WERI-Rb-1 (cell line): ENCODE measurements at places on chromosomes 3 and 15.
A peak's percentile ranks its signal among the peaks of the same experiment; 100 is the strongest.

DNA sequence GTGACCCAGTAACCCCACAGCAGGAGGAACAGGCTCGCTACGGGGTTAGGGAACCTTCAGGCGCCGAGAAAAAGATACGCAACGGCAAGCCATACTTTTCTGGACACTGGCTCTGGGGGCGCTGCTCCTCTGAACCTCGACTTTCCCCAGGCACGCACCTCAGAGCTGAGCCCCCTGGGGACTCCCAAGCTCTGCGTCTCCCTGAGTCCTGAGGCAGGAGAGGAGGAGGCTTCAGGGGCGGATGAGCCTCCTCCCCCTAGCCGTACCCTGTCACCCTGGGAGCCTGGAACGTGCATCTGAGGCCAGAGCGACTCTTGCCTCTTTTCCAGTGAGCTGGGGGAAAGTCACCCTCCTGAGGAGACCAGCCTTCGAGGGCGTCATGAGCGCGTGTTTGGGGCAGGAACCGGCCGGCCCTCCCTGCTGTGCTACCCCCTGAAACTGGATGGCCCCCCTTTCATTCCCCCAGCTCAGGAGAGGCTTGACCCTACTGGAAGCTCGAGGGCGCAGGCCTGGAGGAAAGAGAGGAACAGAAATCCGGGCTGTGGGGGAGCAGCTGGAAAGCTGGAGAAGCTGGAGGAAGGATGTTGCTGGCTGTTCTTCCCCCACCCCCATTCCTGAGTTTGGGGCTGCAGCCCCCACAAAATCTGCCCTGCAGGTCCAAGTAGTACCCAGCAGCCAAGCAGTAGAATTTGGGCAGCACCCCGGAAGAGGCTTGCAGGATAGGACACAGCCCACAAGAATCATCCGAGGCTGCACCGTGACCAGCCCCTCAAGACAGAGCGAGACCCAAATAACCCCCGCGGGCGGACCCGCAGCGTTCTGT lies 25.1 kb upstream of the POLG start:
- DNase-seq: no peak

GRCh38 chr3:167700926-167701325 lies 33.8 kb downstream of the PDCD10 start:
- no peak for DNase-seq

DNA sequence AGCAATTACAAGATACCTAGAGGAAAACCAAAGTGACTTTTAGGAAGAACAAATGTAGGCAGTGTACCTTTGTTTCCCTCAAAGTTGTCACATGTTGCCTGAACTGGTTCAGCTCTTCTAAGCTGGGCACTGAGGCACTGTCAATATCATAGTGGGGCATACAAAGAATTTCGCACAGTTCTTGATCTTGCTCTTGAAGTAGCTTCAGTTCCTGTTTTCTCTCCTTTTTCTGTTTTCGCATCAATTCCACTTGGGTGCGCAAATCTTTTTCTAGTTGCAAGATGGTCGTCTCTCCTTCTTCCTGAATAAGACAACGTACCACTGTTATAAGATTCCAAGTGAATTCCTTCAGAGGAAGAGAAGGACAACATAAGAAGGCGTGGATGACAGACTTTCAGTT lies 12.7 kb downstream of the PRC1 start:
- no peak for DNase-seq

DNA sequence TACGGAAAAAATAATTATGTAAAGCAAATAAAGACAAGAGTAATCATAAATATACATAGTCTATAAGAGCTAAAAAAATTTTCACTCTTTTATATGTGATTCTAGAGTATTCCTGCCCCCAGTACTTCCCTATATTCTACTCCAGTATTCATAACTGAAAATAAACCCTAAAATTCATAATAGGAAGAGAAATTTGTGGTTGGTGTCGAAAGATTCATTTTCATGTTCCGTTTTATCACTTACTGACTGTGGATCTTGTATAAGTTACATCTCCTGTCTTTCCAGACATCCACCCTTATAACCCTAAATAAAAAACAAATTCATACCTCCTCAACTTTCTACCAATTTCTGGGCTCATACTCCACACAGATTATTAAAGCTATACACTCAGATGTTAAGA lies 16.0 kb upstream of the MBNL1 start:
- DNase-seq: no peak

DNA sequence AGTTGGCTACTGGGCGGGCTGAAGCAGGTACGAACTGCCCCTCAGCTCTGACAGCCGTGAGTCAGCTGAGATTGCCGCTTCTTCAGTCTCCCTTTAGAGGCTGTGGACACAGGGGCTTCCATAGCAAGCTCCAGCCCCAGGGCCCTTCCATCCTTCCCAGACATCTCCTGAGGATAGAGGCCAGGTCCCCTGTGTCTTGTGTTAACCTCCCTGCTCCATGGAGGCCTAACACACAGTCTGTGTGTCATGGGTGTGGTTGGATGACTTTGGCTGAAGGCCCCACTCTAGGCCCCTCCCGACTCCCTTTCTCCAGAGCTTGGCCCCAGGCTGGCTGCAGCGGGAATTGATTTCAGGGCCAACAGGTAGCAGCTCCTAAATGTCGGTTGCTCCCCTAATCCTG lies 116.1 kb upstream of the TLE3 start:
- DNase-seq: no peak

DNA sequence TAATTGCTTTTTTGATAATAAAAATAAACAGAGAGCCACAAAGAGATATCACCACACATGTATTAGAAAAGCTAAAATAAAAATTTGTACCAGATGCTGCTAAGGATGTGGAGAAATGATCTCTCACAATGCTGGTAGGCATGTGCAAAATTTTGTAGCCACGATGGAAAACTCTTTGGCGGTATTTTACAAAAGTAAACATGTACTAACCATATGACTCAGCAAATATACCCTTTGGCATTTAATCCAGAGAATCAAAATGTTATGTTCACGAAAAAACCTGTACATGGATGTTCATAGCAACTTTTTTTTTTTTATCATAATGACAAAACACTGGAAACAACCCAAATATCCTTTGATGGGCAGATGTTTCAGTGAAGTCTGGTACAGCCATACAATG lies 261.2 kb downstream of the LPP start:
- no peak for DNase-seq

DNA sequence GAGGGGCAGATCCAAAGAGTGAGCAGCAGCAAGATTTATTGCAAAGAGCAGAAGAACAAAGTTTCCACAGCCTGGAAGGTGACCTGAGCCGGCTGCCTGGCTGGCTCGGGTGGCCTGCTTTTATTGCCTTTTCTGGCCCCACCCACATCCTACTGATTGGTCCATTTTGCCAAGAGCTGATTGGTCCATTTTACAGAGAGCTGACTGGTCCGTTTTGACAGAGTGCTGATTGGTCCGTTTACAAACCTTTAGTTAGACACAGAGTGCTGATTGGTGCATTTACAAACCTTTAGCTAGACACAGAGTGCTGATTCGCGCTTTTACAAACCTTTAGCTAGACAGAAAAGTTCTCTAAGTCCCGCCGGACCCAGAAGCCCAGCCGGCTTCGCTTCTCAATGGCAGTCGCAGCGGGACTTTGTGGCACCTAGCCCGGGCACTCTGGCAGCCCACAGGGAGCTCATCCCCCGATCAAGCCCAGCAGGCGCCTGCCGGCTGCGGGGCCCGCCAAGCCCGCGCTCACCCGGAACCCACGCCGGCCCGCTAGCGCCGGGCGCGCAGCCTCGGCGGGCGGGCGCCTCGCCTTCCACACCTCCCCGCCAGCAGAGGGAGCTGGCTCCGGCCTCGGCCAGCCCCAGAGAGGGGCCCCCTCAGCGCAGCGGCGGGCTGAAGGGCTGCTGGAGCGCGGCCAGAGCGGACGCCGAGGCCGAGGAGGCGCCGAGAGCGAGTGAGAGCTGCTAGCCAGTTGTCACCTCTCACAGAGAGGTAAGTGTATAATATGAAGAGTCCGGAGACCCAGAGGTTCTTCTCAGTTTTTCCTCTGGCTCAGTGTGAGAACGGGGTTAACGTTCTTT lies 339.2 kb downstream of the CHL1 start:
- DNase-seq: peak; percentile 54

- no peak for DNase-seq
Measured at GRCh38 chr15:98000249-98001203, 40.0 kb downstream of the ARRDC4 start.

DNA sequence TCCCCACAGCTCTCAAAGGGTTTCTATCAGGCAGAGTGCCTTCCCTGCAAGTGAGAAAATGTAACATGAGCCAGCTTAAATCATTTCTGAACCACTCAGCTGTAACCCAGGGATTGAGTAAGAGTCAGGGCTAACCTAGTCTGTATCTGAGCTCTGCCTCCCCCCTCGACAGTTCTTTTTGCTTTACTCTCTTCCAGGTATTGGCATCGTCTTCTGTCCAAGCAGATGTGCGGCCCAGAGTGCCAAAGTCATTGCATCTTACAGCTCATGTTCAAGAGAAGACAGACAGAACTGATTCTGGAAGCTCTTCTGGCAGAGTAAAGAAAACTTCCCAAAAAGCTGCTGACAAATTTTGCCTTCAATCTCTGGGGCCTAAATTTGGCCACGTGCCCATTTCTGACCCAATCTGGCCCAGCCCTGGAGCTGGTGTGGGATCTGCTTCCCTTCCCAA lies 74.8 kb downstream of the ABHD5 start:
- DNase-seq: no peak

GRCh38 chr3:60081381-60082095 lies 1031.7 kb upstream of the CFAP20DC start:
- no peak for DNase-seq

GRCh38 chr3:37904601-37905000 lies 42.9 kb downstream of the CTDSPL start:
- DNase-seq: no peak

DNA sequence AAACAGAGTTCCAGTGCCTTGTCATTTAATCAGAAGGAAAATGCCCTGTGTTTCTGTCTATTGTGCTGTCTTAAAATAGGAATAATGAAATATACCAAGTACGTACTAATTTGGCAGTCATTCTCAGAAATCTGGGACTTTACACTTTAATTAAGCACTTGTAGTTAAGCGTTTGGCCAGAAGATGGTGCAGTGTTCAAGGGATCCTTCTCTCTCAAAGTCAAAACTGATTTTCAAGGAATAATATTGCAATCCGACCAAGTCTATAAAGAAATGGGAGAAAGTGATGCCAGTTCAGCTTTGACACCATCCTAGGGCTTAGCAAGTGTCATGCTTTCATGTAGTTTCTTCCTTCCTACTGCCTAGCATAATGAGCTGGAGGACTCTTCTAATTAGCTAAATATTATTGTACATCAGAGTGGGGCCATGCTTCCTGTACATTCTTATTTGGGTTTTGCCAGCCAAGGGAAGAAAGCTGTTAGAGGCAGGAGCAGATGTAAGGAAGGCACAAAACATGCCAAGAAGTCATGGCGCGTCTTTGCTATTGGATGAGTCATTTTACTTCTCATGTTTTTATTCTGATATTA lies 64.8 kb downstream of the SAMMSON start:
- peak; percentile 8 for DNase-seq

DNA sequence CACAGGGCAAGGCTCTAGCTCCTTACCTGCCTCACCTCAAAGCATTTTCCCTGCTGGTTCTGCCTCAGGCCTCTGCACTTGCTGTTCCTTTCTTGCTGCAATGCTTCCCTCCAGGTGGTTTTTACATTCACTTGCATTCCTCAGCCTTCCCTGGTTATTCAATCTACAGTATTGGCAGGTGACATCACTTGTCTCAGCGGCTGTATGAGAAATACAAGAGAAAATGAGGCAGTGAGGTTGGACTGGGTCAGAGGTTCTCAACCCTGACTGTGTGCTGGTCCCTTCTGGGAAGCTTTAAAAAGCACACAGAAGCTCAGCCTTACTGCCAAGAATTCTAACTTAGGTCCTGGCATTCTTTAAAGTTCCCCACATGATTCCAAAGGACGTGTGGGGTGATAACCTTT lies 26.7 kb downstream of the SIAH2 start:
- no peak for DNase-seq

DNA sequence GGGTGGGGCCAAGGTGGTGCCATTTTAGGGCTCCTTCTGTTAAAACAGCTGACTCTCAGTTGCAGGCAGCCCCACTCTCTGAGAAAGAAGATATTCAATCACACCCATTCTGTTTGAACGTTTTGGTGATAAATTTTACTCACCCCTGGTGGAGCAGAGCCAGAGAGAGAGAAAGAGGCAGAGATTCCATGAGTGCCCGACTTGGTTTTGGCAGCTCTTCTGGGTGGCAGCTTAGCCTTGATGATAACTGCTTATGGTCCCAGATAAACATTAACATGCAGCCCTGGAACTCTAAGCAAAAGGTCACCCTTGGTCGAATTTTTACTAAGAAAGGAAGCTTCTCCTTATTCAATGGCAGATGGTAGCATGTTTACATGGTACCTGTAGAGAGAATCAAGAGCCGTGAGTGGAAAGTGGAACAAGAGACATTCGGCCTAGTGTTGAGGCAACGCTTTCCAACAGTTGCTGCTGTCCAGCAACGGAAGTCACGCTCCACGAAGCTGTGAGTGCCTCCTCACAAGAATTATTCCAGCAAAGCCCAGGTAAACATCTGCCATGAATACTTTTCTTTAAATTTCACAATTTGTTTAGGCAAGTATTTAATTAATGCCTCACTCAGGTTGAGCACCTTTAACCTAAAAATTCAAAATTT lies 530.6 kb upstream of the ROBO2 start:
- no peak for DNase-seq

- no peak for DNase-seq
Measured at GRCh38 chr3:152339881-152340505, 71.3 kb downstream of the MBNL1 start.

DNA sequence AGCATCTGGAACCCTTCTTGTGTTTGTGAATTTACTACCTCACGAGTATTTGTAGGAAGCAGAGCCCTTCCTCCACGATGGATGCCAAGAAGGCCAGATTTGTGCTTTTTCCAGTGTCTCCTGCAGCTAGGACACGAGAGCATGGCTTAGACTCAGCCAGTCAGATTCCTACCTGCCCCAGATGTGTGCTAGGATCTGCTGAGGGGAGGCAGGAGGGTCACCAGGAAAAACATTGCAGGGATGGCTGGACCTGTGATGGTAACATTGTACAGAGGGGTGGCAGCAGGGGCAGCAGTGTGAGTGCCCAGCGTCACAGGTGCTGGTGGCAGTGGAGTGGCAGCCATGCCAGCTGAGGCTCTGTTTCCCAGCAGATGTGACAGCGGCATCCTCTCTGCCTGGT lies 285.3 kb downstream of the FAM43A start:
- no peak for DNase-seq

DNA sequence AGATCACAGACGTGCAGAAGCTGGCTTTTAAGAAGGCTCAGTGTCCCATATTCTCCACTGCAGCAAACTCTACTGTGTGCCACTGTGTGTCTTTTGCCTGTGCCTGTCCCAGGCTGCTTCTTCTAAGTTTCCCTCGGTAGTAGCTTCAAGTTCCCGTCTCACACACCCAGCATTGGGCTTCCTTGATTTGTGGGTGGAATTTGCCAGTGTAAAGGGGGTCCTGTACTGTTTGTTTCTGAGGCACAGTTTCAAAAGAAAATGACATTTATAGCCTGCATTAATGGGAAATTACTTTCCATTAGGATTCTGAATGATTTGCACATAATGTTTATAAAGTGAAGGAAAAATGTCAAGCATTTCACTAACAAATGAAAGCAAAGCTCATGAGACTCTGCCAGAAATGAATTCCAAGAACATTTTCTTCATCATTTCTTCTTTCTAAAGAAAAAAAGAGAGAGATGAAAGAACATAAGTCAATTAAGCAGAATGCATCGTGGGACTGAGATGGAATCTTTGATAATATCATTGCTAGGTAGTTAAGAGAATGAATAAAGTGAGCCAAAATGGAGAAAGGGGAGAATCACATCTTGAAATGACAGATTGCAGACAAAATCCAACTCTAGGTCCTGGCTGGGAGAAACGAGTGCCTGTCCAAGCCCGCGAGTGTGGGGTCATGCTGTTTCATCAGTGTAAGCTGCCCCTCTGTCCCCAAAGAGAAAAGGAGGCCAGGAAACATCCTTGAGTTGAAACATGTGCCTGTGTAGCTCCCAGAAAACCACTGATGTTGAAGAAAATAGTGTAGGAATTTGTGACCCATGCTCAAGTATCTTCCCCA lies 48.6 kb upstream of the ADAMTSL3 start:
- no peak for DNase-seq
